HFFc6 (cell line): ENCODE measurements at places on chromosomes 13 and 19.
A peak's percentile ranks its signal among the peaks of the same experiment; 100 is the strongest.

DNA sequence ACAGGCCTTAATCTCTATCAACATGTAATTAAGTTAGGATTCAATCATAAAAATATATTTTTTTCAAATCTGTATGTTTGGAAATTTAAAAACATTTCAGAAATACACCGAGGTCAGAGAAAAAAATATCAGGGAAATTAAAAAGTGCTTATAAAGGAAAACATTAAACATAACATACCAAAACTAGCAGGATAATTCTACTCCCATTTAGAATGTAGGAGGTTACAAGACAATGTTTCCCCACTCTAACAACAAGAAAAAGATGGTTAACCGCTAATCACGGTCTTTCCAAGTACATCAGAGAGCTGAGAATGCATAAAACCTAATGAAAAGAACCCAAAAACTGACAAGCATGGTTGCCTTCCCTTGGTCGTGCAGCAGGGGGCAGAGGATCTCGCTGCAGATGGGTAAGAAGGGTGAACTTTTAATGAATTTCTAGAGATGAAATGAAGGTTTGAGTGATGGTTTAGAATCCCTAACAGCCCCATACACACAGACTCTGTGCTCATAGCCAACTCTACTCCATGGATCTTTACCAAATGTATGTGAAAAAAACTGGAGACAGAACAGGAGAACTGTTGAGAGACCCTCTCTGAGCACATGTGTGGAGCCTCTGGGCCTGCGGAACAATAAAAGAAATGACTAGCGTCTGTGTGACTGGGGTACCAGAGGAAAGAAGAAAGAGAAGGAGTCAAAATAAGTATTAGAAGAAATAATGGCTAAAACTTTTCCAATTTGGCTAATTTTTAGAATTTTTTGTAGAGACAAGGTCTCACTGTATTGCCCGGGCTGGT is 51.3 kb upstream of the LSM14A start:
- peak; percentile 30 for DNase-seq
- no peak overlapping the region for H3K27ac ChIP-seq
- peaks cover 25% of the 10 kb centered on the region for H3K27me3 ChIP-seq
- H3K36me3 ChIP-seq = no peaks in the 10 kb centered on the region
- H3K4me1 ChIP-seq = no peaks in the 10 kb centered on the region

GRCh38 chr19:5694956-5695648 is 5.0 kb downstream of the RPL36 start:
- no peak overlapping the region for H3K4me3 ChIP-seq
- peaks cover 27% of the 10 kb centered on the region for H3K27me3 ChIP-seq
- no peak overlapping the region for H3K27ac ChIP-seq
- peaks cover 34% of the 10 kb centered on the region for H3K36me3 ChIP-seq
- no peak for DNase-seq

DNA sequence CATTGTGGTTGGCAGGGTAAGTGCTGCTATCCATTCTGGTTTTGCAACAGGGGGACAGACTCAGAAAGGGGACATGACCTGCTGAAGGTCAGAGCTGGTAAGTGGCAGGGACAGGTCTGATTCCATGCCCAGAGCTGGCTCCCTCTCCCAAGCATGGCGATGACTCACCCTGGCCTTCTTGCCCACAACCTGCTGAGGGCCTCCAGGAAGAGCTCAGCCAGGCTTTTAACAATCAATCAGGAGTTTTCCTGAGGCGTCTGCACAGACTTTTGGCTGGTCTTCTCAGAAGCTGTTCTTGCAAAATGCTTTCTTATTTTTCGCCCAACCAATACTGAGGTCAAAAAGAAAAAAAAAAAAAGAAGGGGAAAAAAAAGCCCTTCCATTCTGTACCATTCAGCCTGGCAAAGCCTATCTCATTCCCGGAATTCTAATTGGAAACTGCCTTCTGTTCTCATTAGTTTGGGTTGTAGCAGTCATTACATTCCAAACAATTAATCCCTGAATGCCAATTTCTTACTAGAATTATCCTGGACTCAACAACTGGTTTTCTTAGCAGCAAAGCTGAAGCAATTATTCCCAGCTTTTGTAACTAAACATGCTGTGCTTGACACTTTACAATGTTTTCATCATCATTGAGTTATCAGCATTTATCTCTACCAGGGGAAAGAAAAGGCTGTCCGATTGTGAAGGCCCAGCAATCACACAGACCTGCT is 17.7 kb downstream of the SIAH3 start:
- DNase-seq = peak; percentile 2
- H3K27me3 ChIP-seq = peaks cover 6% of the 10 kb centered on the region
- H3K4me3 ChIP-seq = no peak overlapping the region
- no peak overlapping the region for H3K27ac ChIP-seq
- H3K36me3 ChIP-seq = no peaks in the 10 kb centered on the region

- H3K27me3 ChIP-seq = peaks cover 5% of the 10 kb centered on the region
- peaks cover 24% of the 10 kb centered on the region for H3K4me1 ChIP-seq
- no peak overlapping the region for H3K27ac ChIP-seq
- H3K36me3 ChIP-seq = peaks cover 36% of the 10 kb centered on the region
Observed at GRCh38 chr19:47353307-47353712, 4.2 kb downstream of the DHX34 start.

- no peaks in the 10 kb centered on the region for H3K27me3 ChIP-seq
- DNase-seq = no peak
- H3K36me3 ChIP-seq = no peaks in the 10 kb centered on the region
- H3K27ac ChIP-seq = no peak overlapping the region
- no peaks in the 10 kb centered on the region for H3K4me1 ChIP-seq
Observed at GRCh38 chr13:71312923-71313322, 554.1 kb downstream of the DACH1 start.

DNA sequence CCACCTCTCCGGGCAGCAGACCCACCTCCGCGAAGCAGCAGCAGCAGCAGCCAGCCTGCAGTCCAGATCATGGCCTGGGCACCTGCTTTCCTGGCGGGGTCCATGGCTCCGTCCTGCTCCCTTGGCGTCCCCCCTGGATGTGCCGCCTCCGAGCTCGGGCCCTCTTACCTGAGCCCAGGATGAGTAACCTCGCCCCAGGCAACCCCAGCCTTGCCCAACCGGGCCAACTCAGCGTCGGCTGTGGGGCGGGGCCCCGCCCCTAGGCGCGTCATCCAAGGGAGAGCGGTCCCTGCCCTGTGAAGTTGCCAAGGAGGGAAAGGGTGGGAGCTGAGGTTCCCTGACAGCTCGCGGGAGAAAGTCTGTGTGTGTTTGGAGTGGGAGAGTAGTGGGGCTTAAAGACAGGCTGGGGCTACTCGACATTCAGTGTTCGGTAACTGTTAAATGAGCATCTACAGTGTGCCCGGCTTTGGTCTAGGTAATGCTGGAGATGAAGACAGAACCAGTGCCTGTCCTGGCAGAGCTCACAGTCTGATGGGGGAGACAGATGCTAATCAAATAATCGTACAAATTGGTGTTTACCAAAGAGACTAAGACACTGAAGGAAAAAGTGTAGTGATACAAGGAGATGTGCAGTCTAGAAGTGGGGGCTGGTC is at the start of gene LYPD3:
LYPD3 (minus strand) TSS at position 141 of the 653 bp plus-strand sequence; CDS start at position 104, 37 bp downstream.
- peak; percentile 28 for DNase-seq
- peak within 1 kb of the TSS; percentile 91; the same call in 1 of the 2 replicates for H3K4me3 ChIP-seq
- H3K27me3 ChIP-seq = peaks cover 20% of the 10 kb centered on the region

DNA sequence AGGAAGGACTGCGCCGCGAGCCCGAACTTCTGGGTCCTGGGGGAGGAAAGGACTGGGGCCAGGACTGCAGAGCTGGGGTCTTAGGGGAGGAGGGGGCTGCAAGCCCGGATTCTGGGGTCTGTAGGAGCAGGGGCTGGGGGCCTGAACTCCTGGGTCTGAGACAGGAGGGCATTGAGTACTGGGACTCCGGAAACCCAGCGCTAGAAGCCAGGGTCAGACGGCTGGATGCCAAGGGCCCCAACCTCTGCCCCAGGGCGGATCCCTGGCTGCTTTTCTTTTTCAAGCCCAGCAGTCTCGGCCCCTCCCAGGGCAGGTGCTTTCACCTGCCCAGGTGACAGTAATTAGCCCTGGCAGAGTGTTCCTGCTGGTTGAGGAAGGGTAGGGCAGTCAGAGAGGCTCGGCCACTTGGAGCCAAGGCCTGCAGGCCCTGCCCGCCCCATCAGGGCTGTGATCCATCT is 2.3 kb downstream of the MYH14 start:
- no peak overlapping the region for H3K4me3 ChIP-seq
- H3K27ac ChIP-seq = no peak overlapping the region
- peaks cover 10% of the 10 kb centered on the region for H3K27me3 ChIP-seq
- H3K36me3 ChIP-seq = no peaks in the 10 kb centered on the region
- H3K4me1 ChIP-seq = no peaks in the 10 kb centered on the region

DNA sequence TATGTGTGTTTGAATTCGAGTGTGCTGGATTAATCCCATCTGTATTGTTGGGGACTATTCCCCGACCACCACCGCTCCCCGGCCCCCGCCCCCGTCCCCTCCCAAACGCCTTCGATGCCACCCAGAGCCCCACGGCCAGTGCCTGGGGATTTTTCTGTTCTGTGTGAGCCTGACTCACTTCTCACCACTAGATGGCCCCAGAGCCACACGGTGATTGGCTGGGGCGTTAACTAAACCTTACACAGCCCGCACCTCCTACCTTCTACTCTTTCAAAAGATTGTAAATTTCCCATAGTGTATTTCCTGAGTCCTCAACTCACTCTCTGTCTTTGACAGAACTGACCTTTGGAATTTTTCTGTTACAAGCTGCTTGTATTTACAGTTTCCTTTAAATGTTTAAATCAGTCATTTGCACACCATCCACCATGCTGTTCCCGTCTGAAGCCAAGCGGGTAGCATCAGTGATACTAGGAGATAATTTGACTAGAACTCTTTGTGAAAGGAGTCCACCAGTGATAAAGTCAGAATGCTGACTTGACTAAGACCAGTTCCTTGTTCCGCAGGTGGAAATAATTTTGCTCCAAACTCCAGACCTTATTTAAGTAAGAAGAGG is 61.4 kb downstream of the RFX2 start:
- no peaks in the 10 kb centered on the region for H3K36me3 ChIP-seq
- DNase-seq = peak; percentile 57
- peak overlapping the region; percentile 54 for H3K4me3 ChIP-seq
- H3K27ac ChIP-seq = no peak overlapping the region; the same call in 1 of the 2 replicates
- peaks cover 23% of the 10 kb centered on the region for H3K4me1 ChIP-seq
- peaks cover 2% of the 10 kb centered on the region; the same call in 1 of the 2 replicates for H3K27me3 ChIP-seq

DNA sequence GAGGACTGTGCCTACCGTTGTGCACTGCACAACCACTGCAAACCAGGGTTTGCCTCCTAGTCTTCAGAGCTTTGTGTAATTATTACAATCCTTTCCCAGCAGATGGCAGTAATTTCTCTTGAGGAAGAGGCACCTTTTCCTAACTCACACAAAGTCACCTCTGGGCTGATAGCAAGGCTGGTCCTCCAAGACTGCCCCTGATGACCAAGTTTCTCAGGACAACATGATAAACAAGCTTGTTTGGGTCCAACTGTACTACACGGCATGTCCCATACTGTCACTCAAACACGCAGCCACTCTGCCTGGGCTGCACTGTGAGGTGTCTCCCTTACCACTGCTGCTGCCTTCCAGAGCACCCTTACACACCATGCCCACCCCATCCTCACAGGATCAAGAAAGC is 39.3 kb downstream of the RFXAP start:
- peak overlapping the region; percentile 51; the same call in 1 of the 2 replicates for H3K27ac ChIP-seq
- DNase-seq = peak; percentile 58
- H3K4me1 ChIP-seq = peaks cover 14% of the 10 kb centered on the region
- no peak overlapping the region for H3K4me3 ChIP-seq
- no peaks in the 10 kb centered on the region; the same call in 1 of the 2 replicates for H3K27me3 ChIP-seq

GRCh38 chr13:75507027-75508001 is 25.3 kb upstream of the TBC1D4 start:
- no peak overlapping the region for H3K4me3 ChIP-seq
- H3K4me1 ChIP-seq = 0 out of 2 replicates have a peak, but pooled peaks cover 7% of the 10 kb centered on the region
- no peak for DNase-seq
- H3K27ac ChIP-seq = no peak overlapping the region
- H3K27me3 ChIP-seq = no peaks in the 10 kb centered on the region; the same call in 1 of the 2 replicates

DNA sequence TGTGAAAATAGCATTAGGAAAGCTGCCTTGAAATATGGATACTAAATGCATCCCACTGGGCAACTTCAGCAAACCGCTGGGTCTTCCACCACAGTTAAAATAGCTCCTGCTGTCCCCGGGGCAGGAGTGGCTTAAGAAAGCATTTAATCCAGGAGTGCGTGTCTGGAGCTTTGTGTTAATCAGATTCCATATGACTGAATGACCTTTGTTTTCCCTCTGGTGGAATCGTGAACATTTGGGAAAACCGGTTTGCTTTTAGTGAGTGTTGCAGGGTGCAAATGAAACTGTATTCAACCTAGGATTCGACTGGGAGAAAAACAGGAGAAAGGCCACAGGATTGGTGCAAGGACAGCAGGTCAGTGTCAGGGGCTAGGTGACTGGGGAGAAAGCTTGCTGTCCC is 237.6 kb upstream of the MAB21L1 start:
- no peaks in the 10 kb centered on the region for H3K36me3 ChIP-seq
- peaks cover 52% of the 10 kb centered on the region for H3K4me1 ChIP-seq
- H3K27me3 ChIP-seq = no peaks in the 10 kb centered on the region; the same call in 1 of the 2 replicates
- H3K4me3 ChIP-seq = peak overlapping the region; percentile 78

DNA sequence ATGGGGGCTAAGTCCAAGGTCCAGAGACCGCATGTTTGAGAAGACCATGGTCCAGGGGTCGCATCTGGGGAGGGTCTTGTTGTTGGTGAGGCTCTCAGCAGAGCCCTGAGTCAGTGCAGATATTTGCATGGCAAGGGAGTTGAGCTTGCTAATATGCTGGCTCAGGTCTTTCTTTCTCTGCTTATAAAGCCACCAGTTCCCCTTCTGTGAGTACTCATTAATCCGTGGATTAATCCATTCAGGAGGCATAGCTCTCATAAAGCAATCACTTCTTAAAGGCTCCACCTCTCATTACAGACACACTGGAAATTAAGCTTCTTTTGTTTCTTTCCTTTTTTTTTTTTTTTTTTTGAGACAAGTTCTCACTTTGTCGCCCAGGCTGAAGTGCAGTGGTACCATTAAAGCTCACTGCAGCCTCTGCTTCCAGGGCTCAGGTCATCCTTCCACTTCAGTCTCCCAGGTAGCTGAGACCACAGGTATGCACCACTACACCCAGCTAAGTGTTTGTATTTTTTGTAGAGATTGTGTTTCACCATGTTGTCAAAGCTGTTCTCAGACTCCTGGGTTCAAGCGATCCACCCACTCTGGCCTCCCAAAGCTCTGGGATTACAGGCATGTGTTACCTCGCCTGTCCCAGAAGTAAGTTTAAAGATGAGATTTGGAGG is 216.4 kb downstream of the SLITRK5 start:
- H3K4me1 ChIP-seq = no peaks in the 10 kb centered on the region
- peaks cover 1% of the 10 kb centered on the region for H3K27me3 ChIP-seq
- DNase-seq = no peak
- H3K4me3 ChIP-seq = no peak overlapping the region
- no peaks in the 10 kb centered on the region for H3K36me3 ChIP-seq
- H3K27ac ChIP-seq = no peak overlapping the region

GRCh38 chr13:93476175-93476574 is 249.6 kb downstream of the GPC6 start:
- H3K27me3 ChIP-seq = peaks cover 3% of the 10 kb centered on the region; the same call in 1 of the 2 replicates
- H3K4me3 ChIP-seq = no peak overlapping the region
- H3K36me3 ChIP-seq = no peaks in the 10 kb centered on the region
- peaks cover 5% of the 10 kb centered on the region; the same call in 1 of the 2 replicates for H3K4me1 ChIP-seq

- H3K27me3 ChIP-seq = peaks cover 17% of the 10 kb centered on the region
- H3K4me3 ChIP-seq = no peak overlapping the region
- H3K36me3 ChIP-seq = no peaks in the 10 kb centered on the region
- no peak for DNase-seq
Observed at GRCh38 chr19:9883764-9884163, 48.6 kb downstream of the PIN1 start.
